NCI-H2107 (cell line): ENCODE measurements at places on chromosomes 12 and 14.

DNA sequence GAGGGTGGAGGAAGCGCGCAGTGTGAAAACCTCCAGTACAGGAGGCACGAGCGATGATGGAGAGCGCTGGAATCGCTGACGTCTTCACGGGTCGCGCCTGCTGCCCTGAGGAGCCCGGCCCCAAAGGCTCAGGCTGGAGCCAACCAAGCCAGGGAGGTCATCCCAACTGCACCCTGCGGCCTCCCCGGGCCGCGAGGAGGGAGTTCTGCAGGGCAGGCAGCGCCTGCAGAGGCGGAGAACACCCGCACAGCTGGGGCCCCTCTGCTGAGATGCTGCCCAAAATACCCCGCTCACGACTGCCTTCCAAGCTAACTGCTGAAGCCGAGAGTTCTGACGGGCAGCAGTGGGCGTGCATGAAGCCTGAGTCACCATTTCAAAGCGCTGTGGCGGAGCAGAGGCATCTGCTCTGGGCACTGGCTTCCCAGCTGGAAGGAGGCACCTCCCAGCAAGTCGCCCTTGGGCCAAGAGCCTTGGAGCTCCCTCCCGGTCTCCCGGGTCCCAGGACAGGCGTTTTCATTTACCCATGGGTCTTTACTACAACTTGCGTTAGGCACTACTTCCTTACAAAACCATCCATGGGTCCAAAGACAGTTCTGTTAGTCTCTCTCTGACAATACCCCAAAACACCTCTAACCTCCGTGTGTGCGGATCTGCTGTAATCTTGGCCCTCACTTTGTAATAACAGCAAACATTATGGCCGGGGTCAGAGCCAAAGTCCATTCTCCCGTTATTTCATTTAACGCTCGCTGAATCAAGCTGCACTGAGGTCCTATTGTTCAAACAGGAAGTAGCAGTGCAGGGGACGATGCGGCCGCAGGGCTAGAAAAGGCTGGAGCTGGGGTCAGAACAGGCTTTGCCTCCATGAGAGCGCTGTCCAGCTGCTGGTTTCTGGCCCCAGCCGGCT, 60.1 kb upstream of the RIMBP2 start:
- DNase-seq, result no peak

- no peak for DNase-seq
These were observed 5.2 kb downstream of the RITA1 start for GRCh38 chr12:113190761-113191160.

DNA sequence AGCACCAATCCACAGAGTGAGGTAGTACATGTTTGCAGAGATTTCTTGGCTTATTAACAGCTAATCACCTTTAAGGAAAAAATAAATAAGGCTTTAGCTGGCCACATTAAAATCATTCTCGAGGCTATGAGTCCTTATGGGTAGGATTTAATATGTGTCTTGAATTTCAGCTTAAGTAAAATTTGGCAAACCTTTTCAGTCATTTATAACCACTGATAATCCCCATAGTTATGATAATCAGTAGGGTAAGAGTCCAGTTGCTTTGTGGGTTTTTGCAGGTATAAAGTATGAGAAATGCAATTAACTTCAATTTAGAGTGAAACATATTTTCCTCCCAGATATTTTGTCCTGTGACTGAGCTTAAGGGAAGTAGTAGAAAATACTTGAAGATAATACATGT, 1458.9 kb upstream of the FLRT2 start:
- no peak for DNase-seq

DNA sequence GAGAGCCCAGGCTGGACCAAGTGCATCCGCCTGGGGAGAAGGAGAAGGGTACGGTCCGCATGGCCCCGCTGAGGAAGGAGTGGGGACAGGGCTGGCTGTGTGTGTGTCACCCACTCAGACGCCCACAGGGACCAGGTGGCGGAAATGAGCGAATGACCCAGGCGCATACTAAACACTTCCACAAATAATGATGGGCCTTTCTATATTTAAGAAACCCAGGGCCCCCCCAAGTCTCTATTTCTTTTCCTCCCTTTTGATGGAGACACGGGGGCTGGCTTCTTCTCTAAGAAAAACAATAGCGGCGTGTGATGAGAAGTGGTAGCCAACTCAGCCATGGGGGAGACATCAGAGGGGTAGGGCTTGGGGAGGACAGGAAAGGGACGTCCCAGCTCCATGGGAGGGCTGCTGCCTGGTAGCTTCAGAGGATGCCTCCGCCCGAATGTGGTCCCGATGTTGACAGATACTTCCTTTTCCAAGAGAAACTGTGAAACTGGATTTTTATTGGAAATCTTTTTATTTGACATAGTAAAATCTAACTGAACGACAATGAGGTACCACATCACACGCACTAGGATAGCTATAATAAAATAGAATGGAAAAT, 6.3 kb upstream of the MAP1LC3B2 start:
- DNase-seq, result no peak

GRCh38 chr12:103642240-103642864, 55.3 kb downstream of the STAB2 start:
- DNase-seq, result no peak

DNA sequence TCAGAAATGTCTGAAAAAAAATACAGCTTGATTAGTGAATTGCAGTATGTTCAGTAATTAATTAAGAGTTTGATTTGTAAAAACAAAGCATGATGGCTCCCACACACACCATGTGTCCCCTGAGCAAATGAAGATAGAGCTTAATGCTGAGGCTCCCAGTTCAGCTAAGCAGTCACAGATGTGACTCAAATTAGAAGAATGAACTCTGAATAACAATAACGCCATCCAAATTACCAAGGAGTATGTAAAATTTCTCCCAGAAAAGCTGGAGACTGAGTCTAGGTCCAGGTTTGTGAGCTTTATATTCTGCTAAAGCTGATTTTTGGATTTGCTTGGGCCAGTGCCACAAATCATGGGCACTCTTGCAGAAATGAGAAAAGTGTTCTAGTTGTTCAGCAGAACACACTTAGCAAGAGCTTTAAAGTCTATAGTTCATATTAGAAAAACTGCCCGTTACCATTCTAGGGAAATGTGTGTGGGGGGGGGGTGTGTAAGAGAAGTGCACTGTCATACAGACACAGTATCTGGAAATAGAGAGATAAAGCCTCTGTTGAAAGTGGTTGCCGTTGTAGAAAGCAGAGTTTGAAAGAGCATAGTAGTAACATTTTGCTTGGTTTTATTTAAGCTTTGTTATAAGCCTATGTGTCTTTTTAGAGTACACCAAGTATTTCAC, 253.1 kb downstream of the BCAT1 start:
- DNase-seq, result no peak

- no peak for DNase-seq
These were observed 53.9 kb downstream of the NTN4 start for GRCh38 chr12:95736631-95737030.

DNA sequence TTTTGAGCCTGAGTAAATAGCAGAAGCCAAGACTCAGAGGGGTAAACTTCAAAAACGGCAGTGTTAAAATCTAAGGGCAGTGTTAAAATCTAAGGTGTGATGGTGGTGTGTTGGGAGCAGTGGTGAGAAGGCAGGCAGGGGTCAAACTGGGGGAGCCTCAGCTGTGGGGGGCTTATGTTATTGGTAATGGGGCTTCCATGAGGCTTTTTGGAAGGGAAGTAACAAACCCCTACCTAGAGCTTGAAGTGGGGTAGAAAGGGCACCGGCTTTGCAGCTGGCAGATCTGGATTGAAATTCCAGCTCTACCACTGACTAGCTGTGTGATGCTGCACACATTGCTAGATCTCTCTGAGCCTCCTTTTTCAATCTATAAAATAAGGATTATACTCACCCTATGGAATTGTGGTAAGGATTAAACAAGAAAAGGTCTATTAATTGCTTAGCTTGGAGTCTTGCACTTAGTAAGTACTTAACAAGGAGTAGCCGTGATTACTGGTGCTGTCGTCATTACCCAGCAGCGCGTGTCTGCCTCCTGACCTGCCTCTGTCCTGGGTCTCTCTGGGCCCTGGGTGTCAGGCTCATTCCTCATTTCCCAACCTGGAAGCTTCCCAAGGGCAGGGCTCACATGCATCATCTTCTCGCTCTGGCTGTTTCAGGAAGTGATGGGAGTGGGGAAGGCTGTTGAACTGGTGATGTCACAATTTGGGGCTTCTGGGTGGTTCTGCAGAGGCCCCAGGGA, 18.5 kb upstream of the KRT80 start:
- DNase-seq, result no peak

DNA sequence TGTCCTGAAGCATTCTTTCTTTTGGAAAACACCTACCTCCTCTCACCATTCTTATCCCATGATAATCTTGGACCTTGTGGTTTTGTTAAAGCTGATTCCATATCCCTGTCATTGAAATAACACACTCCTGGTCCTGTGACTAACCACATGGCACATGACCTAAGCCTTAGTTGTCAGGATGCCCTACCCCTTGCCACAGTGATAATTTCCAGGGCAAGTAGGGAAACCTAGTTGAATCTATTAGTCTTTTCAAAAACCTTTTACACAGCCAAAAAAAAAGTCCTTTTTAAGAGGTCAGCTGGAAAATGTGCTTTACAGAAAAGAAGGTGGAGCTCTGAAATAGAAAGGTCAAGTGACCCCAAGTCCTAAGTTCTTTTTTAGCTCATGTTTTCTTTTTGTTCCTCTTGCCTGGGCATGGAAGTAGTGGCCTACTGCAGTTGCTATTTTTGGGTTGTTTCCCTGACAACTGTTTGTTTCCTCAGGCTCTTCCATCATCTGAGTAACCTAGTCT, 608.4 kb downstream of the LRFN5 start:
- DNase-seq, result no peak

DNA sequence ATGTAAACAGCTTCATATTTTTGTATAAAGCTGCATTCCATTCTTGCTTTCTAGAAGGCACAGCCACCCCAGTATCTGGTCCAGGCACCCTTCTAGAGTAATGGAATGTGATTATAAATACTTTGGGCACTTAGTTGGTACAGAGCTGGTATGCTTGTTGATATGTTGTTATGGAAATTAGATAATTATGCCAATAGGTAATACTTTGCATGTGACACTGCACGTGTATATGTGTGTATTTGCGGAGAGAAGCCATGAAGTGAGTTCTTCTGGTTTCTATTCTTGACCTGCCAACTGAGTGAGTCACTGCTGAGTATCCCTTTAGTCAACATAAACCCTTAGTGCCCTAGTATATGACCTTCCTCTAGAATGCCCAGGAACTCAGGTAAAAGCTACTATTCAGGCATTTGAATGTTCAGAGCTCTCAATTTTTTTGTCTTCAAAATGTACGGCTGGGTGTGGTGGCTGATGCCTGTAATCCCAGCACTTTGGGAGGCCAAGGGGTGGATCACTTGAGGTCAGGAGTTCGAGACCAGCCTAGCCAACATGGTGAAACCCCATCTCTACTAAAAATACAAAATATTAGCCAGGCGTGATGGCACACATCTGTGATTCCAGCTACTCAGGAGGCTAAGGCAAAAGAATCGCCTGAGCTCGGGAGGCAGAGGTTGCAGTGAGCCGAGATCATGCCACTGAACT, 6.2 kb upstream of the TCP11L2 start:
- no peak for DNase-seq

GRCh38 chr14:51436630-51437029, 196.6 kb downstream of the TMX1 start:
- DNase-seq, result no peak

GRCh38 chr12:123269395-123269892, 2.2 kb downstream of the CDK2AP1 start:
- DNase-seq, result peak; percentile 84

DNA sequence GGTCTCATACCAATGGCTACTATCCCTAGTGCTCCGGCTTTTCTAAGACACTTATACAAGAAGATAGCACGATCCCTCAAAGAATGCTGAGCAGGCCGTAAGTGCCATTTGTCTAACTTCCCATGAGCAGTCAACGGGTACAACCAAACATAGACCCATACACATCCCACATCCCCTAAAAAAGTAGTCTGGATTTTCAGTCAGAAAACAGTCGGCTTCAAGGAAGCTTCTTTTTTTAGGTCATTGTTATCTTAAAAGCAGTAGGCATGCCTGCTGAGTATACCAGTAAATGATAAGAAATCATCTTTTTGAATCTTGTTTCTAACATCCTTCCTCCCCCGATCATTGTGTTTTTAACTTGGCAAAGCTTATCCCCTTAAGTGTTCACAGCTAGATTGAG, 19.8 kb downstream of the OSBPL8 start:
- DNase-seq, result no peak

- DNase-seq, result peak; percentile 58
These were observed 3.2 kb upstream of the DYNC1H1 start for GRCh38 chr14:101961011-101961721.

DNA sequence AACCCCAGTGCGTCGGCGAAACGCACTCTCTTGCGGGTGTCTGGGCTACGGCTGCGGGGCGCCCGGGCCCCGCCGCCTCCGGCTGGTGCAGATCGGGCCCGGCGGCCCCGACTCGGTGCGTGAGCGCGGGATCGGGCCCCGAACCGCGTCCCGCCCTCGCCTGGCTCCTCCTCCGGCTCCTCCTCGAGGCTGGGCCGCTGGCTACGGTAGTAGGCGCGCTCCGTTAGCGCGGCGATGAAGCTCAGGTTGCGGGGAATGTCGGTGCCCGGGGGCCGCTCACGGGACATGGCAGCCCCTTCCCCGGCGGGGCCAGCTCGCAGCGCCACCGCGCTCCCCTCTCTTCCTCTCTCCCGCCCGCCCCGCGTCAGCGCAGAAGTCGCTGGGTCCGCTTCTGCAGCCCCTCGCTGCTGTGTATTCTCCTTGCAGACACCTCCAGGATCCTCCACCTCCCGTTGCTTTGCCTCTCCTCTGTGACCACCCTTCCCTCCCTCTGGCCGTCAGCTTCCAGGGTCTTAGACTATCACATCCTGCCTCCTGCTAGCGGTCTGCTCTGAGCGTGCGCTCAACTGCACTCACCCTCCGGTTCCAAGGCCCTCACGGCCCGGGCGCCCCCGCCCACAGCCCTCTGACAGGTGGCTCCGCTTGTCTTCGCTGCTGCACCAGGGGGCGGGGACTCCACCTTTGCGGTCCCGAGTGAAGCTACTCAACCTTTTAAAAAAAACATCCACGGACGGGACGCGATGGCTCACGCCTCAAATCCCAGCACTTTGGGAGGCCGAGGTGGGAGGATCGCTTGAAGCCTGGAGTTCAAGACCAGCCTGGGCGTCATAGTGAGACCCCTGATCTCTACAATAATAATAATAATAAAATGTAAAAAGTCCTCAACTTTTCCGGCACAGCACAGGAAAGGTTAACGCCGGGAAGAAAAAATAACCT, at the start of gene PPP1R3E:
TSS of gene PPP1R3E (minus strand) at position 570 of the 936 bp plus-strand sequence. CDS start at position 287, 283 bp downstream.
- peak; percentile 71 for DNase-seq

- DNase-seq, result no peak
These were observed 85.7 kb downstream of the ABCD2 start for GRCh38 chr12:39533951-39534350.

DNA sequence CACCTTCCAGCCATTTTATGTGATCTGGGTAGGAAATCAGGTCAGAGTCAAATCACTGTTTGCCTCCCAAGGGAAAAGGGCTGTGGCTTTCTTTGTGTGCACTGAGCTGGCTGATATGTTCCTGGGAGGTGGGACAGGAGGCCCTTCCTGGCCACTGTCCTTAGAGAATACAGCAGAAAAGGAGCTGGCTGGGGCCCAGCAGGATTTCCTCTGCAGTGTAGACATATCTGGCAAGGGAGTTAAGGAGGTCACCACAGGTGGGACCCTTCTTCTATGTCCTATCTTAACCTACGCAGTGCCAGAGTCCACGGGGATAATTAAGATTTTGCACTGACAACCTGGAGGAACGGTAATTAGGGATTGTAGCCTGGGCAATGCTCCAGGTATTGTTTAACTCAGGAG, 145.3 kb downstream of the NTF3 start:
- peak; percentile 23 for DNase-seq

- peak; percentile 77 for DNase-seq
These were observed 92.0 kb downstream of the SCARB1 start for GRCh38 chr12:124771462-124772288.
